ENCODE measurements at places on chromosomes 5 and 9. TPM values are rescaled to one million over a fixed set of nuclear protein-coding genes. Genes with fewer than 3 reads are reported as not detected.

The CENPK gene
- total RNA-seq: 17.0 TPM

- DNase-seq: peak; percentile 40
These were observed 428 bp downstream of the EFNA5 start for GRCh38 chr5:107670087-107670931.

The PCDHGB2 gene
- total RNA-seq: 20.4 TPM

DNA sequence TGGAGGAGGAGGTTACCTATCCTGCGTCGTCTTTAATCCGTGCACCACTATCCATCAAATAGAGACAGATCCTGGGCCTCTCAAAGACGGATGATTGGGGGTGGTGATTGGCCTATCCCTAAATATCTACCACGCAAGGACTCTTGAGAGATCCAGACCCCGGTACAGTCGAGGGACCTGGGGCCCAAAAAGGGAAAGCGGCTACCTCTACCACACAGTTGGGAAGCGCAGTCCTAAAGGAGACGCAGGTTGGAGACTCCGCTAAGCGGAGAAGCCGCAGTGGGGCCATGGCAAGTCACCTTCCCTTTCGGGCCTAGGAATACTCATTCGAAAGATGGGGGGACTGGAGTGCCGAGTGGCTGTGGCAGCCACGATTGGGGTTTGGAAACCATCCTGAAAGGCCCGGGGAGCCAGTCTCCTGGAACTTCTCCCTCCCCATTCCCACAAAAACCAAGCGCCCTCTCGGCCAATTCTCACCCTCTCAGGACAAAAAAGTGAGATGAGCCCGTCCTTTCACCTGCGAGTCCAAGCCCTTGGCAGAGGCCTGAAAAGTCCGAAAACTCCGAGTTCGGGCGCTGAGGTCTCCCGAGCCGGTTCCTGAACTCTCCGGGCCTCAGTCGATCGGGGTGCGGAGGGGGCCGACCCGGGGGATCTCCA is 499 bp upstream of the FOXE1 start:
- no peak for DNase-seq

DNA sequence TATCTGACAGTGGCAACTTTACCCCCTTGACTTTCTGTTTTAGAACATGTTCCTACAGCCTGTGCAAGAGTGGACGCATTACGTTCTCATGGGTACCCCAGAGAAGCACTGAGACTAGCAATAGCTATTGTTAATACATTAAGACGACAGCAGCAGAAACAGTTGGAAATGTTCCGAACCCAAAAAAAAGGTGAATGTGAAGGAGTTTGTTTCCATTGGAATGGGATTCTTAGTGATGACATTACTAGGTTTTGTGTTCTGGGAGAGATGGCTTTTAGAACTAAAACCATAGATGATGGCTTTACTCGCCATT is 194.1 kb downstream of the ZSWIM6 start:
- no peak for DNase-seq

The FSTL4 gene
- total RNA-seq: 8.6 TPM

GRCh38 chr5:172904312-172904642 is 54.9 kb upstream of the RPL26L1 start:
- no peak for DNase-seq

DNA sequence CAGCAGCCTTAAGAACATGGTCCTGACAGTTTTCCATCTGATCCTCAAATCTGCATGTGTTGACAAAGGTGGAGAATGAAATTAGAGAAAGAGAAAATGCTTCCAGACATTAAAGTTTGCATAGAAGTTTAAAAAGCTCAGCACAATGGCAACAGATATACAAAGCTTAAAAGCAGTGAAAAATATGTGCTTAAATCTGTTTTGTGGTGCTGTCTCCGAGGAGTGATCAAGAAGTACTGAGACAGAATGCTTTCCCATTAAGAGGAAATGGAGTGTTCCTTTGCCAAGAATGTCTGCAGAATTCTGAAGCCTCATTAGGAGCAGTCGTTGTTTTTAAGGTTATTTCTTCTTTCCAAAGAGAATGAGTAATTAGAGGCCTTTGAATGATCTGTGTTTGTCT is 131.4 kb downstream of the MCTP1 start:
- no peak for DNase-seq

GRCh38 chr9:115401756-115402327 is 283.9 kb upstream of the TNC start:
- no peak for DNase-seq

GRCh38 chr5:172797771-172798191 is 26.8 kb upstream of the DUSP1 start:
- no peak for DNase-seq

DNA sequence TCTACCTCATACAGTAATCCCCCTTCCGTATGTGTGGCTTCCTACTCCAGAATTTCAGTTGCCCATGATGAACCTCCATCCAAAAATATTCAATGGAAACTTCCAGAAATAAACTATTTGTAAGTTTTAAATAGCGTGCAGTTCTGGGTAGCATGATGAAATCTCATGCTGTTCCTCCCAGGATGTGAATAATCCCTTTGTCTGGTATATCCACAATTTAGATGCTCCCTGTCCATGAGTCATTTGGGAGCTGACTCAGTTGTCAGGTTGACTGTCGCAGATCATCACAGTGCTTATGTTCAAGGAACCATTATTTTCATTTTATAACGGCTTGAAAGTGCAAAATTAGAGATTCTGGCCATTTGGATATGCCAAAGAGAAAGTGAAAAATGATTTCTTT is 290.1 kb upstream of the CDH9 start:
- no peak for DNase-seq

The FAM78A gene
- 29.7 TPM for total RNA-seq

The MSMP gene
- total RNA-seq: 1.7 TPM

DNA sequence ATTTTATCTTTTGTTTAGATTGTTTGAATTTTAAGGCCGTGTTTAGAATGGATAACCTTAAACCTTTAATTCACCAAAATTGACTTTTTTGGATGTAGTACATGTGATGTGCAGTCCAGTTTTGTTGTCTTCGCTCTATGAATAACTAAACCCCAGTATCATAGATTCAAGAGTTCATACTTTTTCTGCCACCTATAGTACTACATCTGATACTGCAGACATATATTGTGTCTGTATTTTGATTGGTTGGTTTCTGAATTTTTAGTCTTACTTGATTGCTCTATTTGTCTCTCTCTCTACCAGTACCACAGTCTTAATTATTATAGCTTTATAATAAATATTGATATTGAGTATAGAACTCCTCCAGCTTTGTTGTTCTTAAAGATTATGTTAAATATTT is 58.1 kb downstream of the PPIP5K2 start:
- DNase-seq: no peak

Measured in testis (tissue), 5 donors.